ENCODE measurements at places on chromosomes 2 and 18. TPM values are rescaled to one million over a fixed set of nuclear protein-coding genes. Genes with fewer than 3 reads are reported as not detected.

The ANKRD62 gene
- total RNA-seq, result not detected

The ZC3H8 gene
- total RNA-seq, result 3.4 TPM

The SPRED2 gene
- 6.0 TPM for total RNA-seq

The RFX8 gene
- 2.0 TPM for total RNA-seq

The CRACDL gene
- not detected for total RNA-seq

The ALKAL2 gene
- not detected for total RNA-seq

The STPG4 gene
- 0.37 TPM for total RNA-seq

The NABP1 gene
- 56.1 TPM for total RNA-seq

The REG3G gene
- not detected for total RNA-seq

The BCL2 gene
- 2.2 TPM for total RNA-seq

The RAB10 gene
- 96.7 TPM for total RNA-seq

The TBR1 gene
- total RNA-seq, result not detected

The WNT6 gene
- total RNA-seq, result not detected

The CNTNAP5 gene
- total RNA-seq, result not detected

The MAPRE3 gene
- total RNA-seq, result 3.1 TPM
